ENCODE measurements at places on chromosomes 3 and 15.
A peak's percentile ranks its signal among the peaks of the same experiment; 100 is the strongest.

DNA sequence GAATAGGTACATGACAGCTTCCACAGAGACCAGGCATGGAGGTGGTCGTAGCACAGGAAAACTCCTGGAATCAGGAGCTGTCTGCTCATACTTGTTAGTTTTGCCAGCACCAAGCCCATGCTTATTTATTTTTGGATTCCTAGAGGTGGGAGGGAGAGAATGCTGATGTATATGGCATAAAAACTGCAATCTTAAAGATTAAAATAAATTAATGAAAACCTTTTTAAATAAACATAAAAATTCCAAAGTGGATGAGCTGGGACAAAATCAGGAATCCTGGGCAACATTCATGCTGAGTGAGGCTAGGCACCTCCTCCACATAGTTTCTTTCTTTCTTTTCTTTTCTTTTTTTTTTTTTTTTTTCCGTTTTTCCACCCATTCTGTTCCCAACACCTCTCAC lies 14.3 kb upstream of the BCL6 start:
- no peak for DNase-seq

- DNase-seq: no peak
Measured at GRCh38 chr3:81352867-81353266, 408.6 kb downstream of the GBE1 start.

DNA sequence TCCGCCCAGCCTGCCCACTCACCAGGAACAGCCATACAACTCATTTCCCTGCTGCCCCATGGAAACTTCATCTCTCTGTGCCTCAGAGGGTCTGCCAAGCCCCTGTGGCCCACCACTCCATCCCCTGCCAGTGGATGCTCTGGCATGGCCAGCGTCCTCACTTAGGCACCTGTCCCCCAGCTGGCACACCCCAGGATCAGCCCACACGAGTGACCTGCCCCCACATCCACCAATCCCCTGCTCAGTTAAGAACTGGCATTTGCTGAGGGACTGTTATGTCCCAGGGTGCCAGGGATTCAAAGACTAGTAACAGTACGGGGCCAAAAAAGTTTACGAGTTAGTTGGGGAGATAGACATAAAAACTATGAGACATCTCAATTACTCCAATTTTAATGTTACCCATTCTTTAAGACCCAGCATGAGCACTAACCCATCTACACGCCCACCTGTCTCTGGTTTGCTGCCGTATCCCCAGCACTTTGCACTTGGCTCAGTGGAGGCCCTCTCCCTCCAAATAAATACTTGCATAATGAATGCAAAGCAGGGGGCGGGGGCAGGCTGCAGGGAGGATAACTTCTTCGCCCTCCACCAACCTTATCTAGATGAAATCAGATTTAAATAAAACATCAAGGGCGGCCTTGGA lies 11.6 kb upstream of the BAHD1 start:
- no peak for DNase-seq

- DNase-seq: no peak
Measured at GRCh38 chr15:50697109-50697797, 10.7 kb upstream of the TRPM7 start.

DNA sequence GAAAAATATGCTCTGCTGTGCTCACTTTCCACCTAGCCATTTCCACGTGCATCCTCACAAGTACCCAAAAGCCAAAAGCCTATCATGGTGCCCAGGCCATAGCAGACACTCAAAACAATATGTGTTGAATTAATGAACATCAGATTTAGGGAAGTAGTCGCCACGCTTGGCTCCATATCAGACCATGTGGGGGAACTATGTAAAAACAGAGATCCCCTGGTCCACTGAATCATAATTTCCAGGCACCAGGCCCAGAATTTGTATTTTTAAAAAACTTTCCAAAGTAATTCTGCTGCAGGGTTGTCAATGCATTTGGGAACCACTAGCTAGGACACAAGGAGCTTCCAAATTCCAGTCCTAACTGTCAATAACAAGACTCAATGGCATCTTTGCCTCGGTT lies 77.3 kb downstream of the CNTN3 start:
- DNase-seq: no peak

GRCh38 chr15:74716651-74717050 lies 8.7 kb downstream of the CYP1A1 start:
- DNase-seq: no peak

GRCh38 chr3:177652556-177653291 lies 455.4 kb upstream of the TBL1XR1 start:
- DNase-seq: no peak

- no peak for DNase-seq
Measured at GRCh38 chr3:133426721-133427120, 26.9 kb downstream of the BFSP2 start.

DNA sequence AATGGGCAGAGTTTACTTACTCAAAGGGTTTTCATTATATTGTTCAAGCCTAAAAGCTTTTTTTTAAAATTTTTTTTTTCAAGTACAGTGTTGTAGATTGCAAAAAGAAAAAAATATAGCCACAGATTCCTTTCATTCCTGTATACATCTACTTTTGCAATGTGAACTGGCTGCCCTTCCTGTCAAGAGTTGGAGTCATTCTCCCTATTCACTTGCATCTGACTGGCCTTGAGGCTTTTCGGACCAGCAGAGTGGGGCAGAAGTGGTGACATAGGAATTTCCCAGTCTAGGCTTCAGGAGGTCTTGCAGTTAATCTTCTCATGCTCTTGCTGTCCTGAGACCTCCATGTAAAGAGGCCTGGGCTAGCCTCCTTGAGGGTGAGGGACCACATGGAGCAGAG lies 218.3 kb upstream of the CFAP20DC start:
- DNase-seq: no peak

GRCh38 chr3:191094057-191094845 lies 104.8 kb upstream of the OSTN start:
- no peak for DNase-seq

DNA sequence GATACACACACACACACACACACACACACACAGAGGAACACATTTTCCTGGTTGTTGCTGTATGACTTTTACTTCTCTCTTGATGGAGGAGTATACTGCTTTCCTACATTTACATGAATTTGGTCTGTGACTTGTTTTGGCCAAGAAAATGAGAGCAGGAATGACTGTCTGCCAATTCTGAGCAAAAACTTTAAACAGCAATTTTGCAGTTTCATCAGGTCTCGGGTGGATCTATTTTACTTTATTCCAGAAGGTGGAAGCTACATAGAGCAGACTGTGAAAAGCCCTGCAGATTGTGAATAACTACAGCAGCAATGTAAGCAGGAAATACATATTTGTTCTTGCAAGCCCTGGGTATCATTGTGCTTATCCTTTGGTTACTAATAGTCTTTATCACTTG lies 1350.0 kb upstream of the EPHA6 start:
- DNase-seq: no peak

DNA sequence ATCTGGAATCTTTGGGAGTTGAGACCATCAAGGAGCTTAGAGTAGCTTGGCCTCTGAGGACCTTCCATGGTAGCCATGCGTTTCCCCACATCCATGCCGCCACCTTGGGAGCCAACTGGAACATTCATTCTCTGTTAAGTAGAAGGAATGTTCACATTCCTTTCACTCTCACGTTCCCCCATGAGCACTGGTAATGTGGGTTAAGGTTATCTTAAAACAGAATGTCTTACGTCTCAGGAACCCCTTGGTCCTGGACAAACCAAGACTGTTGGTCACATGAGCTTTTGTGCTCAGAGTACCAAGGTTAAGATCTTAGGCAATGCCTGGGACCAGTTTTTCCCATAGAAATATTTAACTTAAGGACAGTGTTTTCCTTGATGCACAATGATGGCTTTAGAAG lies 211.7 kb upstream of the UBE2E1 start:
- no peak for DNase-seq

GRCh38 chr3:116384717-116385116 lies 60.6 kb downstream of the LSAMP start:
- DNase-seq: no peak

- no peak for DNase-seq
Measured at GRCh38 chr3:38890426-38890825, 74.4 kb upstream of the SCN10A start.

GRCh38 chr3:59526999-59527398 lies 477.2 kb upstream of the CFAP20DC start:
- DNase-seq: no peak

DNA sequence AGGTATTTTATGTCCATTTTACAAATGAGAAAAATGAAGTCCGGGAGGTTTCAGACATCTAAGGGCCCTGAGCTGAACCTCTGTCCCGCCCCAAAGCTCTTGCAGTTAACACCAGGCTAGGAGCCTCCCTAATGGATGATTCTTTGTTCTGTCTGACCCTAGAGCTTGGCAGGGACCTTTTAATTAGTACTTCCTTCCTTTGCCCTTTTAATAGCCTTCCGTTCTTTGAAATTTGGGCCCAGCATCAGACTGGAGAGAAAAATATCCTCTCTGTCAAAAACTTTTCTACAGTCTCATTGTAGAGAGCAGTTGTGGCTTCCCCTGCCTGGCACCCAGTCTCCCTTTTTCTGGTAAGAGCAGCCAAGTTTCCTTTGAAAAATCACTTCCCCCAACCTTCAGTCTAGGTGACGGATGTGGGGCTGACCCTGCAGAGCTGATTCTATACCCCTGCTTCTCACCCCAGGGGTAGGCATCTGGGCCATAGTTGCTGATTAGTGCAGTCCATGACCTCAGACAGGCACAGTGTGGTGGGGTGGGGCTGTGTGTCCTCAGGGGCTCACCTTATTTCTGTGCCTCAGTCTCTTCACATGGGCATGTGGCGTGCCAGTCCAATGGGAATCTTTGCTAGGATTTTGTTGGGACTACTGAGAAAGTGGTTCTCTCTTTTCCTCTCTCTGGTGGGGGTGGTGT lies 220.4 kb downstream of the ADAMTS9 start:
- no peak for DNase-seq

- DNase-seq: no peak
Measured at GRCh38 chr3:114179575-114179974, 723 bp upstream of the DRD3 start.

- DNase-seq: no peak
Measured at GRCh38 chr3:160161921-160162320, 63.3 kb upstream of the C3orf80 start.

GRCh38 chr3:72960812-72961518 lies 35.6 kb upstream of the PPP4R2 start:
- no peak for DNase-seq

- DNase-seq: no peak
Measured at GRCh38 chr3:193991666-193992424, 144.1 kb upstream of the HES1 start.

GRCh38 chr3:18351823-18352744 lies 73.1 kb downstream of the SATB1 start:
- no peak for DNase-seq

DNA sequence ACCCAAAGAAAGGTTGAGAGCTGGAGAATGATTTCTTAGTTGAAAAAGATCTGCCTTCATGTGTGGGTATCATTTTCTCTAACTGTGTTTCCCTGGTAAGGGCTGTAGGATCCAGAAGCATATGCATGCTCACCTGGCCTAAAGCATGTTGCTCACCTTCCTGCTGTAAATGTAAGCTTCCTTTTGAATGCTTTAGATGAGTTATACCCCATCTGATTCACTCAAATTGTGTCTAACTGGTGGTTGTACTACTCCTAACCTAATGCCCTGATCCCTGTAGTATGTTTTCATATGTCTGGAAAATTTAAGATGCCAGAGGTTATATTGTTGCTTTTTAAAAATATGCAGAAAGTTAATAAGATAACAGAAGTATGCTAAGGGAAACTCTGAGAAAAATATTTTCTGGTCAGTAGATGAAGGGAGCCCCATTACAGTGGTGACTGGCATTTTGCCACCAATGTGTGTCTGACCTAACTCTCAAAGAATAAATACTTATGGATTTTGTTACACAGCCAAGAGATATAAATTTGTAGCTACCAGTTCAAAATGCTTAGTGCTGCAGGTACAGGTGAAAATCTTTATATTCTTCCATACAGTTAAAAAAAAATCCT lies 7.7 kb downstream of the FILIP1L start:
- no peak for DNase-seq

GRCh38 chr15:67064607-67065530 lies 533 bp upstream of the SMAD3 start:
- DNase-seq: peak; percentile 26

GRCh38 chr3:1945698-1946097 lies 153.0 kb upstream of the CNTN4 start:
- no peak for DNase-seq

DNA sequence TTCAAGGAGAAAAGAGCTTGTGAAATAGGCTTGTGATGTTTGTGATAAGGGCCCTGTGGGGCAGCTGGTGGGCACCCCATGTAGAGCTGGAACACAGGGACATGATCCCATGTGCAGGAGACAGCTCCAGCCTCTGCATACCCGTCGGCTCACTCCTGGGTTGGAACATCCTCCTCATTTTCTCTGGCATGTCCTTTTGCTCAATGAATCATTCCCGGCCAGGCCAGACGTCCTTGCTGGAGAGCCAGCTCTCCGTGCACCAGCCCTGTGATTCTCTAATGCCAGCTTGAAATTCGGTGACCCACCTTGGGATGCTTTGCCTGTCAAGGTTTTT lies 77.3 kb downstream of the SMAD3 start:
- no peak for DNase-seq

- DNase-seq: no peak
Measured at GRCh38 chr3:136512381-136512780, 239.8 kb downstream of the STAG1 start.

DNA sequence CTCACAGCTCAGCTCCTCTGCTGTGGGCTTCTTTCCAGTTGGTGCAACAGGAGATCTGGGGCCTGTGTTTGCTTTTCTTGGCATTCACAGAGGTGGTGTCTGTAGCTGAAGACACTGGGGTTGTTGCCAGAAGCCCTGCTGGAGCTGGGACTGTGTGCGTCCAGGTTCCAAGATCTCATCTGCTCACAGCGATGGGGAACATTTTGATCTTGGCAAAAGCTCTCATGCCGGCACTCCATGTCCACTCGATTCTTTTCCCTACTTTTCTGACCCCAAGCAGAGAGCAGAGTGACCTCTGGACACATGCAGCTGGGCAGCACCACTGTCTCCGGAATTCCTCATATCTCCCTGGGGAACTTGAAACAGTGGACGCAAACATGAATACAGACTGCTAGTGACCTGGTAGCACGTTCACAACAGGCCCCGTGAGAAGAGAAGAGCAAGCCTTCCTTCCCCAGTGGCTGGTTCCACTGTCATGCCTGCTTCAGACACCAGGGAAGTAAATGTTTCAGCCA lies 36.1 kb upstream of the MECOM start:
- no peak for DNase-seq

DNA sequence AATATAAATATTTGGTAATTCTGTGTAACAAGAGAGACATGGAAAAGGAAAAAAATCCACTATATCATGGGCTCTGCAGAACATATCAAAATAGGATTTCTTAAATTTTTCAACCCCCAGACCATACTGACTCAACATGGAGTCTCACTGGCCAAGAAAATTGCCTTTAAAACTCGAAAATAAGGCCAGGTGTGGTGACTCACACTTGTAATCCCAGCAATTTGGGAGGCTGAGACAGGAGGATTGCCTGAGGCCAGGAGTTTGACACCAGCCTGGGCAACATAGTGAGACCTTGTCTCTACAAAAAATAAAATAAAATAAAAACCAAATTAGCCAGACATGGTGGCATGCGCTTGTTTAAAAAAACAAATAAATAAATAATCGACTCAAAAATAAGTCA lies 294.4 kb upstream of the TPRG1 start:
- DNase-seq: no peak
